Prostate gland (tissue), 2 donors: ENCODE measurements at places on chromosomes 1 and 21. TPM values are rescaled to one million over a fixed set of nuclear protein-coding genes. Genes with fewer than 3 reads are reported as not detected.
A peak's percentile ranks its signal among the peaks of the same experiment; 100 is the strongest.

GRCh38 chr1:18508084-18508483 lies 27.4 kb downstream of the KLHDC7A start:
- no peak for DNase-seq
- no peaks in the 10 kb centered on the region for H3K36me3 ChIP-seq
- no peaks in the 10 kb centered on the region for H3K27me3 ChIP-seq
- H3K27ac ChIP-seq: no peak overlapping the region
- no peaks in the 10 kb centered on the region for H3K4me1 ChIP-seq

DNA sequence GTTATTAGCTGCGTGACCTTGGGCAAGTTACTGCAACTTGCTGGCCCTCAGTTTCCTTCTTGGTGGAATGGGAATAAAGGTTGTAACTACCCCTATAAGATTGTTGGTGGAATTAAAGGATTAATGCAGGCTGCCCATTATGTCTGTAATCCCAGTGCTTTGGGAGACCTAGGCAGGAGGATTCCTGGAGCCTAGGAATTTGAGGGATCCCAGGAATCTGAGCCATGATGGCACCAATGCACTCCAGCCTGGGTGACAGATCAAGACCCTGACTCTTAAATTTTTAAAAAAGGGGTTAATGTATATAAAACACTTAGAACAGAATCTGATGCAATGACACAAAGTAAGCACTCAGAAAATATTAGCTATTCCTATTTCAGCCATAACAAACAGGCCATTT lies 67.3 kb downstream of the PTGER3 start:
- no peak overlapping the region for H3K4me3 ChIP-seq
- no peak for DNase-seq
- H3K27ac ChIP-seq: no peak overlapping the region

DNA sequence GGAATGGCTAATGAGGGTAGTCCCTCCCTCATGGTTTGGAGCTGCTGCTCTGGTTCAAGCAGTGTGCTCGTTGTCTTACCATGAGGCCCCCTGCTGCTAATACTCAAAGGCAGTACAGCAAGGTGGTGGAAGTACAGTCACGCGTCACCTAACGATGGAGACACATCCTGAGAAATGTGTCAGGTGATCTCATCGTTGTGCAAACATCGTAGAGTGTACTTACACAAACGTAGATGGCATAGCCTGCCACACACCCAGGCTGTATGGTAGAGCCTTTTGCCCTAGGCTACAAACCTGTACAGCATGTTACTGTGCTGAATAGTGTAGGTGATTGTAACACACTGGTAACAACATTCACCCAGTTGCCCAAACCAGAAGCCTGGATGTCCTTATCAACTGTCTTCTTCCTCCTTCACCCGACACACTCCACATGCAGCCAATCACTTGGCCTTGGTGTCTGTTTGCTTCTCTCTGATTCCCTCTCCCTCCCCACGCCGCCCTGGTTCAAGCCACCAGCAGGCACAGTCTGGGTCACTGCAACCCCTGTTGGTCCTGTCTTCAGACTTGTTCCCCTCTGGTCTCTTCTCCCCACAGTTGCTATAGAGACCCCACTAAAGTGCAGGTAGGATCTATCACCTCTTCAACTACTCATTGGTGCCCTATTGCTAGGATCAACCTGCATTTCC lies 6.0 kb upstream of the KCNA2 start:
- no peaks in the 10 kb centered on the region for H3K27me3 ChIP-seq
- H3K4me3 ChIP-seq: no peak overlapping the region
- DNase-seq: peak; percentile 21
- no peak overlapping the region for H3K27ac ChIP-seq

GRCh38 chr1:220786337-220787068 lies at the start of gene MTARC1:
MTARC1 (plus strand) TSS chr1:220786913; CDS start chr1:220786945, 32 bp downstream.
- peak; percentile 70 for DNase-seq
- H3K4me1 ChIP-seq: peaks cover 17% of the 10 kb centered on the region
- H3K4me3 ChIP-seq: peak within 1 kb of the TSS; percentile 65

DNA sequence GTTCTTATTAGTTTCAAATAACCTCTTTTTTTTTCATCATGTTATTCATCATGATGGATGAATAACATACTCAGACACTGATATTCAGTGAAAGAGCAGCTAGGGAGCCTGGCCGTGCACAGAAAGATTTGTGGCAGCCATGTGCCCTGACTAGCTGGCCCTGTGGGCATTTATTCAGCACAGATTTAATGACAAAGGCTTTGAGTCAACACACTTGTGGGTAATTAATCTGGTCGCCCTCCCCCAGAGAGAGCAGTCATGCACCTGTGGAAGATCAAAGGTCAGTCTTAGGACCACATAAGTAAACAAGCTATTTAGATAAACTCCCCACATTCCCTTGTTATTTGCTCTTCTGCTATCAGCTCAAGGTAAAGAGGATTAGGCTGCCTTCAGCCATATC lies 153.2 kb upstream of the HMCN1 start:
- H3K4me3 ChIP-seq: no peak overlapping the region
- H3K4me1 ChIP-seq: no peaks in the 10 kb centered on the region
- no peak for DNase-seq

DNA sequence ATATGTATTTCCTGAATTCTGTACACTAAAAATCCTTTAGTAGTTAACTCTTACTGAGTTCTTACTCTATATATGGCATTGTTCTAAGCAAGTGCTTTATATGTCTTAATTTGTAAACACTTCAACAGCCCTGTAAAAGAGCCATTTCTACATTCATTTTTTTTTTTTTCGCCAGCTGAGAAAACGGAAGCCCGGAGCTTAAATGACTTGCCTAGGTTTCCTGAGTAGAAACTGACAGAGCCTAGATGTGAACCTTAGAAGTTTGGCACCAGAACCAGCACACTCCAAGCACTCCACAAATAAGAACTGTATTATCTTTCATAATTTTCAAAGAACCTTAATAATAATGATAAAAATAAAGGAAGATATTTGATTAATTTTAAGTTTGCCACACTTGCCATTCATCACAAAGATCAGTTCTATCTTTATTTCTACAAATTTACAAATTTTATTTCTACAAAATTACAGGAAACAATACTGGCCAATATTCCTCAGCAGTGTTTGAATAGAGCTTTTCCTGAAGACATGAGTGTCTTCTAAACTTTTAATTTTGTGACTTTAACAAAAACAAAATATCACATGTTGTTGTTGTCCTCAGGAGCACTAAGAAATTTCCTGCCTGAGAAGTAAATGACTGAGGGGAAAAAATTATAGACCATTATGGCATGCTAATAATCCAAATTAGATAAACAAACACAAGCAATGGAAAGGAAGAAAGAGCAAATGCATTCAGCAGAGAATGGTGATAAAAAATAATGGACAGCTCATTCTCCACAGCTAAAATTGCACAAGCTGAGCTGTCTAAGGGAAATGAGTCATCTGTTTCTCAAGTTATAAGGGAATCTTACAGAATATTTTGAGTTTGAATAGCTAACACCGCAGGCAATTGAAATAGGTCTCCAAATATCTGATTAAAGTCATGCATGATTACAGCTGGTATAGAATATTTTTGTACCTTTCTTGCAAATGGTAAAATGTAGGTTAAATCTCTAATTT lies 71.2 kb downstream of the DPYD start:
- H3K4me3 ChIP-seq: no peak overlapping the region
- no peaks in the 10 kb centered on the region for H3K4me1 ChIP-seq
- H3K36me3 ChIP-seq: no peaks in the 10 kb centered on the region
- no peak overlapping the region for H3K27ac ChIP-seq
- H3K27me3 ChIP-seq: no peaks in the 10 kb centered on the region

DNA sequence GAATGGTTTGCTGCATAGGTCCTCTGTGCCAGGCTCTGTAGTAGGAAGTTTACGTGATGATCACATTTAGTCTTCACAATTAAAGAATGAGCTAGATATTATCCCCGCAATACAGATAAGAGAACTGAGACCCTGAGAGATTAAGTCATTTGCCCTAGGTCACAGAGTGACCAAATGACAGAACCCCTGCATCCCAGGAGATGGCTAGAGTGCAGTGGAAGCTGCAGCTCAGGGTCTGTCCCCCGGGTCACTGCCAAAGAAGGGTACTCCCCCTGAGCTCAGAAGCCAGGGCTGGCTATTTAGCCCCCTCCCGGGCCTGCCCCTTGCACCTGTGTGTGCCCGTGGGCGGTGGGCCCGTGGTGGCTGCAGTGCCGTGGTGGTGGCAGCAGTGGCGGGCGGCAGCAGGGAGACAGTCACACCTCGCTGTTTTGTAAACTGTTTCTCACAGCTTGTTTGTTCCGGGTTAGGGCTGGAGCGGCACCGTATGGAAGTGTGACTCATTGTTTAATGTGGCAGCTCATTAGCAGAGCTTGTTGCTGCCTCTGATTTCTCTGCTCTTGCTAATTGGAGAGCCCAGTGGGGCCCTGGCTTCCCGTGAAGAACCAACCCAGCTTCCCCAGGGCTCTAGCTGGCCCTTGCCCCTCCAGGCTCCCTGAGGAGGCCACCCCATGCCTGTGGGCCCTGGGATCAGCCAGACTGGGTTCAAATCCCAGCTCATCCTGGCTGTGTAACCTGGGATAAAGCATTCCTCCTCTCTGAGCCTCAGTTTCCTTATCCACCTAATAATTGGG lies 19.3 kb upstream of the FOXO6 start:
- no peak overlapping the region for H3K4me3 ChIP-seq
- no peak overlapping the region for H3K27ac ChIP-seq
- DNase-seq: no peak
- no peaks in the 10 kb centered on the region for H3K4me1 ChIP-seq

- no peaks in the 10 kb centered on the region for H3K36me3 ChIP-seq
- H3K27me3 ChIP-seq: no peaks in the 10 kb centered on the region
- H3K4me3 ChIP-seq: no peak overlapping the region
- no peak overlapping the region for H3K27ac ChIP-seq
Measured at GRCh38 chr1:78044796-78045562, 787 bp upstream of the GIPC2 start.

GRCh38 chr1:205834751-205835150 lies 15.2 kb downstream of the PM20D1 start:
- H3K4me3 ChIP-seq: no peak overlapping the region
- DNase-seq: no peak
- H3K36me3 ChIP-seq: no peaks in the 10 kb centered on the region
- H3K4me1 ChIP-seq: no peaks in the 10 kb centered on the region
- H3K27me3 ChIP-seq: no peaks in the 10 kb centered on the region

GRCh38 chr21:40235528-40235927 lies 368.3 kb downstream of the PCP4 start:
- no peak overlapping the region for H3K27ac ChIP-seq
- H3K4me3 ChIP-seq: no peak overlapping the region
- no peaks in the 10 kb centered on the region for H3K27me3 ChIP-seq
- H3K36me3 ChIP-seq: no peaks in the 10 kb centered on the region
- no peaks in the 10 kb centered on the region for H3K4me1 ChIP-seq

GRCh38 chr21:34116569-34116968 lies 43.2 kb downstream of the MRPS6 start:
- H3K27me3 ChIP-seq: no peaks in the 10 kb centered on the region
- H3K36me3 ChIP-seq: no peaks in the 10 kb centered on the region
- no peaks in the 10 kb centered on the region for H3K4me1 ChIP-seq
- H3K27ac ChIP-seq: no peak overlapping the region
- H3K4me3 ChIP-seq: no peak overlapping the region
- no peak for DNase-seq

DNA sequence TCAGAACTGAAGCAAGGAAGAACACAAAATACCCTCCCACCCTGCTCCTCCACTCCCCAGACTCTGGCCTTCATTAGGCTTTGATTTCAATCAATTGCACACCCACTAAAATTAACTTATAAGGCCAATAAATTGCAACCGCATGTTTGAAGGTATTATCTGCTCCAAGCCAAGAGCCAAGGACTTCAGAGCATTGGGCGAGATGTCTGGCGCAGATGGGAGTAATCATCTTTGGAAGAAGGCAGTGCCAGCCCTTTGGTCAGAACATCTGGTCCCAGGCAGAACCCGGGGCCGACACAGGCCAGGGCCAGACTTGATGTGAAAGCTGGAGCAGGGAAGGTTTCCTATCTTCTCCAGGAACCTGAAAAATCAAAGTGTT lies 60.0 kb downstream of the SLC66A1 start:
- no peak overlapping the region for H3K27ac ChIP-seq
- no peak overlapping the region for H3K4me3 ChIP-seq
- no peak for DNase-seq
- peaks cover 4% of the 10 kb centered on the region for H3K4me1 ChIP-seq

- H3K4me3 ChIP-seq: no peak overlapping the region
- peak overlapping the region; percentile 14 for H3K27ac ChIP-seq
- no peaks in the 10 kb centered on the region for H3K27me3 ChIP-seq
- no peaks in the 10 kb centered on the region for H3K4me1 ChIP-seq
- no peaks in the 10 kb centered on the region for H3K36me3 ChIP-seq
Measured at GRCh38 chr1:117096951-117097408, 24.6 kb downstream of the TRIM45 start.

GRCh38 chr1:113191579-113192076 lies 118.6 kb downstream of the LRIG2 start:
- H3K4me1 ChIP-seq: no peaks in the 10 kb centered on the region
- no peak overlapping the region for H3K27ac ChIP-seq
- DNase-seq: no peak

DNA sequence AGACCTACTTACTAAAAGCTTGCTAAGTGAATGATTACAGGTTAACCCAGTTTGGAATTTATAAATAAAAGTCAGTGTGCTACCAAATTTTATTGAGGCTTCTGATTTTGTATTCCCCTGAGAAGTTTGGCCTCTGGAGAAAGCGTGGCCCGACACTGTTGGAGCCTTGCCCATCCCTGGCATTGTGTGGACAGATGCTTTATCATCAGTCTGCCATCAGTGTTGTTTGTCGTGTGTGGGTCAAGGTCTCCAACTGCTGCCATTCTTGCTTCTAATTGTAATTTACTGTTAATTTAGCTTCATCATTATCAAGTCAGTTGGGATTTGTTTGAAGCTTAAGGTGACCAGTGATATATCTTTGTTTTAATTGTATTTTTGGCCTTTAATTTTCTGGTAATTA lies 62.0 kb upstream of the LPGAT1 start:
- H3K4me3 ChIP-seq: no peak overlapping the region
- H3K4me1 ChIP-seq: no peaks in the 10 kb centered on the region
- no peaks in the 10 kb centered on the region for H3K27me3 ChIP-seq
- H3K36me3 ChIP-seq: no peaks in the 10 kb centered on the region
- no peak for DNase-seq
- H3K27ac ChIP-seq: no peak overlapping the region

DNA sequence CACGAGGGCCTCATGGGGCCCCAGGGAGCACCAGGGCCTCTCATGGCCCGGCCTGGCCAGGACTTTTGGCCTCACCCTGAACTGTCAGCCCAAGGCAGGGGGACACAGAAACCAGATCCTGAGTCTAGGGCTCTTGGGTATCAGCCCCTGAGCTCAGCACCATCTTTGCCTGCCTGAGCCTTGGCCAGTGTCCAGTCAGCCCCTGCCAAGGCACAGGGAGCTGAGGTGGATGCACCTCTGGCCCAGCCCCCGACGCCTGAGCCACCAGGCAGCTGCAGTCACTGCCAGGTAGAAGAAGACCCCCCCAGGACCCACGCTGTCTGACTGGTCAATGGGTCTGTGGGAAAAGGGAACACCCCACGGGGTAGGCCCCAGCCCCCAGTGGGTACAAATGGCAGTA lies 25.3 kb downstream of the CDCA8 start:
- no peak overlapping the region for H3K4me3 ChIP-seq
- no peaks in the 10 kb centered on the region for H3K36me3 ChIP-seq
- H3K27me3 ChIP-seq: no peaks in the 10 kb centered on the region

- H3K27me3 ChIP-seq: no peaks in the 10 kb centered on the region
- peak overlapping the region; percentile 93 for H3K27ac ChIP-seq
- peaks cover 68% of the 10 kb centered on the region for H3K4me1 ChIP-seq
- H3K4me3 ChIP-seq: no peak overlapping the region
- H3K36me3 ChIP-seq: no peaks in the 10 kb centered on the region
Measured at GRCh38 chr1:156124557-156125483, 10.3 kb downstream of the LMNA start.

TDRD10 gene
- 0.46 TPM for total RNA-seq

UBASH3A gene
- 1.8 TPM for total RNA-seq

C1QB gene
- 151 TPM for total RNA-seq

BRDT gene
- not detected for total RNA-seq

KIF26B gene
- total RNA-seq: 3.8 TPM
